CD4-positive, alpha-beta T cell treated with Interleukin-17A for 4 hours (primary cell): ENCODE measurements at places on chromosomes 16 and 17.

- DNase-seq = no peak
Measured at GRCh38 chr16:68274441-68274840, 10.1 kb downstream of the SLC7A6 start.

DNA sequence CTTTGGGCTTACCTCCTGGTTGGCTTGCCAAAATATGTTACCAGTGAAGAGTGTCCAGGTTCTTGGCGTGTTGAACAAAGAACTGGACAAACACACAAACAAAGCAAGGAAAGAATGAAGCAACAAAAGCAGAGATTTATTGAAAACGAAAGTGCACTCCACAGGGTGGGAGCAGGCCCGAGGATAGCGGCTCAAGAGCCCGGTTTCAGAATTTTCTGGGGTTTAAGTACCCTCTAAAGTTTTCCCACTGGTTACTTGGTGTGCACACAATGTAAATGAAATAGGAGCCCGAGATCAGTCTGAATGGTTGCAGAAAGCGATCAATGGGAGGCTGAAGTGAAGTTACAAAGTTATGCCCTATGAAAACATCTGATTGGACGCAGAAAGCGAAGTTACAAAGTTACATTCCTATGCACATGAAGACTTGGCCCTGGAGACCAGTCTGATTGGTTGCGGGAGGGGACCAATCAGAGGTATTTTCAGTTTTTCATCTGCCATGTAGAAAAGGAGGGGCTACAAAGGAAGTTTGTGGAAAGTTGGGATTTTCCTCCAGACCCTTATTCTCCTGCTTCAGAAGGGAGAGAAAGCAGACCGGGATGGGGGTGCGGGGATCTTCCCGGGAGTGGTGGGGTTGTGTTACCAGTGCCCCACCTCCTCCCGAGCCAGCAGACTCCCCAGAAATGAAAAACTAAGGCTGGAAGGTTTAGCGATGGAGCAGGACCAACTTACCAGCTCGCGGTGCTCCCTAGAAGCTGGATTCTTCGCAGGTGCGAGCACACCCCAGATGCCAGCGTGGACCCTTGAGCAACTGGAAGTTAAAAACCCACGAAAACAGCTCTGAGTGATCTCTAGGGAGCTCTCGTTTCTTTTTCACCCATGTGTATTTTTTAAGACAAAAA is at the start of gene SLFN12:
SLFN12 (minus strand) TSS at position 325 of the 899 bp plus-strand sequence. CDS start 9,472 bp downstream, outside the sequence.
- DNase-seq = peak; percentile 57

GRCh38 chr16:27547851-27548250 is 1.9 kb downstream of the GTF3C1 start:
- DNase-seq = no peak

DNA sequence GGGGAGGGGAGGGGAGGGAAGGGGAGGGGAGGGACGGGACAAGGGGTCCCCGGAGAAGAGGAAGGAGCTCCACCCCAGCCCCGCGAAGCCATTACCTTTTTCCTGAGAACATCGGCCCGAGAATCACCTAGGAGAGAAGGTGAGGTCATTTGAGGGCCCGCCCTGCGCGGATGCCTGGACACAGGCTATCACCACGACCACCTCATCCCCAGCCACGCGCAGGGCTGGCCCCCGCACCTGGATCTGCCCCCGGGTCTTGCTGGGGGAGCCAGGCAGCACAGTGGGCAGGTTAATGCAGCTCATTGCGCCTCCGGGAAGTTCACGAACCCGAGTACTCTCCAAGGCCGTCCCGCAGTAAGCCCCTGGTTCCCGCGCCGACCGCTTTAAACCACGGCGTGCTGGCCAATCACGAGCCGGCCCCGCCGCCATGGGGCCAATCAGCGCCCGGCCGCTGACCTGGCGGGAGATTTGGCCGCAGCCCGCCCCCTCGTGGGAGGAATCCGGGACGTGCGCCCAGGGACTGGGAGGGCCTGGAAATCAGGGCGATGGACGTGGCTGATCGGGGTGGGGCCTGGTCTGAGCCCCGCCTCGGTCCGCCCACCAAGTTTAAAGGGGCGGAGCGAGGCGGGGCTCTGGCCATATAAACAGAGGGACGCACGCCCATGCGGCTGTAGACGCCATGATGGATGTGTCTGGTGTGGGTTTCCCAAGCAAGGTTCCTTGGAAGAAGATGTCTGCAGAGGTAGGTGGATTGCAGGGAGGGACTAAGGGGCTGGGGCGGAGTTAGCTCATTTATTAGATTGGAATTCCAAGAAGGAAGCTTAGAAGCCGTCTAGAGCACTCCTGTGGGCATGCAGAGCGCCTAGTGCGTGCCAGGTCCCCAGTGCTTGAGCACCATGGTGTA is at the start of the genes AFMID and TK1:
AFMID (plus strand) TSS at position 671 of the 904 bp plus-strand sequence; CDS start at position 680, 9 bp downstream.
TK1 (minus strand) TSS at position 361 of the 904 bp plus-strand sequence; CDS start at position 303, 58 bp downstream.
- DNase-seq = peak; percentile 86

- DNase-seq = no peak
Measured at GRCh38 chr17:54951286-54951685, 17.2 kb downstream of the COX11 start.

DNA sequence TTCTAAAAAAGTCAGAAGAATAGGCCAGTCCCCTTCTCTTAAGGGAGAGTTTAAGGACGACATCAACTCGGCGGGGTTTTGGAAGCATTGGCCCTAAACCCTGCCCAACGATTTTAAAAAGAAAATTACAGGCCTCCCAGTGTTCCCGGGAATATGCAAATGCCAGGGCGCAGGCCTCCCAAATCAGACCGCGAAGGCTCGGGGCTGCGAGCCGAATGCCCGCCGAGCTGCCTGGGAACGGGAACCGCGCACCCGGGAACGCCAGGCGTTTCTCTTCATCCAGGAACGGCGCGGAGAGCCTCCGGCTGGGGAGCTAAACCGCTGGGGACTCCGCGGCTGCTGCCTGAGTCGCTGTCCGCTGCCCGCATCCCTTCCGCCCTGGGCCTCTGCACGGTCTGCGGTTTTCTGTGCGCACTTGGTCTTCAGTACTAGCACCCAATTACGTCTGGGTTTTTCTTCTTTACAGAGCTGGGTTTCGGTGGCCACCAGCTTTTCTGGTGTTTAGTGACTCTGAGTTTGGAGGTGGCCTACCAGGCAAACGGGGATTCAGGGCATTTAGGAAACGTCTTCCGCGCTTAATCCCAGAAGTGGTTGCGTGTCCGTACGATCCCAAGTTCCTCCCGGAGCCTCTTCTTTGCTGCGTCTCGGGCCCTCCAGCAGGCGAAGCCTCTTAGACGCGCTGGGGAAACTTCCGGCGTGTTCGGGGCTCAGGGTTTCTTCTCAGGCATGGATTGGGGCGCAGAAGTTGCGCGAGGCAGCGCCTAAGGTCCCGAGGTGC is 5.7 kb downstream of the IRX5 start:
- DNase-seq = no peak

DNA sequence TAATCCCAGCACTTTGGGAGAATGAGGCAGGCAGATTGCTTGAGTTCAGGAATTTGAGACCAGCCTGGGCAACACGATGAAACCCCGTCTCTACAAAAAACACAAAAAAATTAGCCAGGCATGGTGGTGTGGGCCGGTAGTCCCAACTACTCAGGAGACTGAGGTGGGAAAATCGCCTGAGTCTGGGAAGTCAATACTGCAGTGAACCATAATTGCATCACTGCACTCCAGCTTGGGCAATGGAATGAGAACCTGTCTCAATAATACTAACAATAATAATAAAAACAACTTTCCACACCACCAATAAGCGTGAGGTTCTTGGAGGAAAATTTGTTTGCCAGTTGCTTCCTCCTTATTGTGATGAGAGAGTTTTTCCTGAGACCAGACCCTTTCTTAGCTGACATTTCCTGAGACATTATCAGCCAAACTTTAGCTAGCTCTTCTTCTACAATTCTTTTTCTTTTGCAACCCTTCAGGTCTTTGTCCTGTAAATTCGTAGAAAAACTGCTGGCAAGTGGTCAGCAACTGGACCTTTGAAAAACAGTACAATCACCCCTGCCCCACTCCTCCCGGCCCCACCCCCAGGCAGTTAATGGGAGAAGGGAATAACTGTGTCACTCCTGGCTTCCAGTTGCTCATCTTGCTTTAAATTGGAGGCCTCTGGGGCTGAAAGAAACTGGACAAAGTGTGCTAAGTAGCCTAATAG is 3.5 kb upstream of the EZH1 start:
- no peak for DNase-seq

GRCh38 chr16:54847207-54847606 is 83.5 kb upstream of the IRX5 start:
- no peak for DNase-seq

DNA sequence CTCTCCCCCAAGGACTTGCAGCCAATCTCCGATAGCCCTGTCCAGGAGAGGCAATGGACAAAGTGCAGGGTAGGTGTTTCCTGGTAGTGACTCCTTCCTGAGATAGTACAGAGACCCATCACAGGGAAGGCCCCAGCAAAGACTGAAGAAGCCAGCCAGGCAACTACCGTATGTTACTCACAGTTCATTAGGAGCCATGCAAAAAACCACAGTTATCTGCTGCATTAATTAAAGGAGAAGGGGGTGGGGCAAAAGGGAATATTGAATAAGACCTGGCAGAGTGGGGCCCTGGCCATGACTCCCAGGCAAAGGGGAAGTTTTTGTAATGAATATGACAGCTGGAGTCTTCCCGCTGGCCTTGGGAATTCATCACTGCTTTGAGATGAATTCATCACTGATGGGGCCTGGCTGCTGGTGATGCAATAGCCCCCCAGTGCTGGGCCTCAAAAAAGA is 2.5 kb upstream of the SLC13A2 start:
- no peak for DNase-seq

GRCh38 chr16:28205117-28205899 is 6.5 kb downstream of the XPO6 start:
- no peak for DNase-seq

- DNase-seq = no peak
Measured at GRCh38 chr16:12539185-12539929, 264.3 kb downstream of the CPPED1 start.

DNA sequence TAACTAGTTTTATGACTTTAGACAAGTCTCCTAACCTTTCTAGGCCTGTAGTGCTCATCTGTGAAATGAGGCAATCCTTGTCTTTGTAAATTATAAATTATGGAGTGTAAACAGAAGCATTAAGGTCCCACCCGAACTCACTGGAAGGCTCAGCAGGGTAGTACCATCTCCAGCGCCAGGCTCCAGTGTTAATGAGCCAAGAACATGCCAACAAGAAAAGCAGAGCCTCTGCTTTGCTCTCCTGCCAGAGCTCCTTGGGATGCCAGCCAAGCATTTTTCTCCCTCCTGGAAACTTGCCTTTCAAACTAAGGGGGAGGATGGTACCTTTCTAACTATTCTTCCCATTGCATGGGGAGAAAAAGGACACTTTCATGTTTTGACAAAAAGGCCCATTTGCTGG is 14.9 kb downstream of the LIMD2 start:
- no peak for DNase-seq

DNA sequence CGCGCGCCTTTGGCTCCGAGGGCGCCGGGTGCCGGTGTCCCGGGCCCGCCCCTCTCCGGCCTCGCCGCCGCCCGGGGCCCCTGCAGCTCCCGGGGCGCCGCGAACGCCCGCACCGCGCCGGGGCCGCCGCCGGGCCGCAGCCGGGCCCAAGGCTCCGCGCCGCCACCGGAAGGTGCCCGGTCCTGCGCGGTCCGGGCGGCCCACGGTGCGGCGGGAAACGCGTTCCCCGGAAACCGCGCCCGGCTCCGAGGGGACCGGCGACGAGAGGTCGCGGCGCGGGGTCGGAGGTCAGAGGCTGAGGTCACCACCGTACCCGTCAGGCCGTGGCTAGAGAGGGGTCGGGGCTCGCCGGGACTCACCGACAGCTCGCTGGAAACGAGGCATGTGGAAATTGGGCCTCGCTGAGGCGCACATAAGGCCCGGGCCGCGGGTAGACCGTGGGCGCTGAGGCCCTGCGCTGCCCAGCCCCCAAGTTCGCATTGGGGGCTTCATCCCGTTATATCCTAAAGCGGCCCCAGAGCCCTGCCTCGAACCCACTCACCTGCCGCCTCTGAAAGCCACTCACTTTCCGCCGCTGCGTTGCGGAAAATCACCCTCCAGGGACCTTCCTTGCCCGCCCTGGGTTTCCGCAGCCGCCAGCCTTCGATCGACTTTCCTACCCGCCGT is at the start of gene DUS1L:
DUS1L (minus strand) TSS at position 167 of the 666 bp plus-strand sequence. CDS start 745 bp downstream, outside the sequence.
- peak; percentile 77 for DNase-seq

DNA sequence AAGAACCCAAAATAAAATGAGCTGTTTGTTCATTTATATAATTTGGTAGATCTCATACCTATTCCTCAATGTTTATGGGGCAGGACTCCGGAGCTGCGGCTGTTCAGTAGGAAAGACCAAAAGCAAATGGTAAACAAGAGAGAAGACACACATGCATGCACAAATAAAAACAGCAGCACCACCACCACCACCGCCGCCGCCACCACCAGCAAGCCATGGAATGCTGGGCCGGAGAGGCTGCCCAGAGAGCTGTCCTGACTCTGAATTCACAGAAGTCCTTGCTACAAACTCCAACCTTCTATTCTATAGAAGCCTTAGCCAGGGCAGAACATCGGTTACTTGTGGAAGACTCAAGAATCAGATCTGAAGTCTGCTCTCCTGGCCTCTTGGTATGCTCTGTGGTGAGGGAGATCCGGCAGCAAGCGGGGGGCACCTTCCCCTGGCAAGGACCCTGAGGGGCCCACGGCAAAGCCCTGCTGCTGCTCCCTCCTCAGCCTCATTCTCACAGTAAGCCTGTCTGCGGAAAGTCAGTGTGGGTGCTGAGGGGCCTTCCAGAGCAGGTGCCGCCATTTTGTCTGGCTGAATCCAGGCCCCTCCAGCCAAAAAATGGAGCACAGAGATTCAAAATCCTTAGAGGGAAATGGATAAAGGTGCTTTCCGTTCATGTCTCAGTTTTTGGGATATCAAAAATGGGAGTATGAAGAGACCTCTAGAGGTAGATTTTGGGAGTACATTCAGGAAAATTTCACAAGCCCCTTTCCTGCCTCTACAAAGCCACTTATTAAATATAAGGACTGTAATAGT is 6.4 kb upstream of the FOXJ1 start:
- no peak for DNase-seq

DNA sequence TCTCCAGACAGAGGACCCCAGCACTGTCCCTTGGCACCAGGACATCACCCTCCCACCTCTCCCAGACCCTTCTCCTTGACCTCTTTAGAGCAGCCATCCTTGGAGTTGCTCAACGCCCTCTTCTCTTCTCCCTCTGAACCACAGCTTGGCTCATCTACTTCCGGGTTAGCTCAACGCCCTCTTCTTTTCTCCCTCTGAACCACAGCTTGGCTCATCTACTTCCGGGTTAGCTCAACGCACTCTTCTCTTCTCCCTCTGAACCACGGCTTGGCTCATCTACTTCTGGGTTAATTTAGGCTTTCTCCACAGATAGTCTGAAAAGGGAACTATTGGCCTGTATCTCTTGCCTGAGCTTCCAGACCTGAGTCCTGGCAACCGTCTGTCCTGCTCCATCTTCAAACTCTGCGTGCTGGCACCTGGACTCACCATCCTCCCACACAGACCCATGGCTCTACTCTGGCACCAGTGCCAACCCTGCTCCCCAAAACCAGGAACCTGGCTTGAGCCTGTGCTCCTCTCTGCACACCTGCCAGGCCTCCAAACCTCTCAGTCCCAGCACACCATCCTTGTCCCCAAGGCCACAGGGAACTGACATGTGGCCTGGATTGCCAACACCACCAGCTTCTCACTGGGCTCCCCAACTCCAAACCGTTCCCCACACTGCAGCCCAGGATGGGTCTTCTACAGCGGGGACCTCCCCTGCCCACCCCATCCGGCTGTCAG is 25.3 kb upstream of the FAAP100 start:
- DNase-seq = no peak
